Suppressor macrophage (primary cell): ENCODE measurements at places on chromosomes 16 and 17.

- no peak for DNase-seq
Measured at GRCh38 chr17:79947351-79948031, 88.2 kb downstream of the TBC1D16 start.

GRCh38 chr17:80431246-80432195, 16.6 kb downstream of the ENDOV start:
- DNase-seq = no peak

DNA sequence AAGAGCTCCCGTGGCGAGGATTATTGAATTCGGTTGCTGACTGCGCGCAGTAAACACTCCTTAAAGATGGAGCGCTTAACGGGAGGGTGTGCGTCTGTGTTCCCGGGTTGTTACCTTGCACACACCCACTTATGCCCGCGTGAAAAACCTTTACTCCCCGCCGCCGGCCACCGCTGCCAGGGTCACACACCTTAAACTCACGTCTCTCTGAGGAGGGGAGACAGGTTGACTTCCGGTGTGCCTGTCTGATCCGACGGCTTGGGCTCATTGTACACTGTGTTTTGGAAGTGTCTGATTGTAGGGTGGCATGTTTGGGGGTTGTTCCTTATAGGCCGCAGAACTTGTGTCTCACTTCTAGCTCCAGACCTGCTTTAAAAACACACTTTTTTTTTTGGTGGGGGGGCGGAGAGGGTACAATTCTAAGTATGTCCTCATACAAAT, 66.8 kb downstream of the KPNA2 start:
- DNase-seq = peak; percentile 22

- no peak for DNase-seq
Measured at GRCh38 chr17:80761110-80761871, 216.7 kb downstream of the RPTOR start.

DNA sequence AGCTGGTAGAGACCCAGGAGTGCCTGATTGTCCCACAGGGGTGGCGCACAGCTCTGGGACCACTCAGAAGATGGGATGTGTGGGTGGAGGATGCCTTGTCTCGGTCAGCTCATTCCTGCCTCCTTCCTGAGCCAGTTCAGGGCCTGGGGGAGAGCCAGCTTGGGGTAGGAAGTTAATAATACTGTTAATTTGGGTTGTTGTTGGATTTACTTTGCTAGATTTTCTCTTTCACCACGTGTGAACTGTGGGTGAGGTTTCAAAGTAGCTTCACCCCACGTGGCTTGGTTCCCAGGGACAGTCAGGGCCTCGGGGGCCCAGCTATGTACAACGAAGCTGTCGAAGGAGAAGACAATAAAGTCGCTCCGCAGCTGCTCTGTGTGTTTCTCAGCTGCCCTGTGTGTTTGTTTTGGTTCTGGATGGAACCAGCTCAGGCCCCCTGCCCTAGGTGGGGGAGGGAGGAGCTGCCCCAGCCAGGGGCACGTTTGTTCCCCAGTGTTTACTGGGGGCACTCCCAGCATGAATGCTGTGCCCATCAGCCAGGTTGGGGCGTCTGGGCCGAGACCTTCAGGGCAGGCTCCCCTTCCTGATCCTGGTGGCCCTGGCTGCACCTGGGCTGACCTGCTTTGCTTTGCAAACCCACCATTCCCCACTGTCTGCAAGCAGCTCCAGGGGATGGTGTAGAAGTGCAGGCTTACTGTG, 2.3 kb downstream of the NUDT16L1 start:
- no peak for DNase-seq

DNA sequence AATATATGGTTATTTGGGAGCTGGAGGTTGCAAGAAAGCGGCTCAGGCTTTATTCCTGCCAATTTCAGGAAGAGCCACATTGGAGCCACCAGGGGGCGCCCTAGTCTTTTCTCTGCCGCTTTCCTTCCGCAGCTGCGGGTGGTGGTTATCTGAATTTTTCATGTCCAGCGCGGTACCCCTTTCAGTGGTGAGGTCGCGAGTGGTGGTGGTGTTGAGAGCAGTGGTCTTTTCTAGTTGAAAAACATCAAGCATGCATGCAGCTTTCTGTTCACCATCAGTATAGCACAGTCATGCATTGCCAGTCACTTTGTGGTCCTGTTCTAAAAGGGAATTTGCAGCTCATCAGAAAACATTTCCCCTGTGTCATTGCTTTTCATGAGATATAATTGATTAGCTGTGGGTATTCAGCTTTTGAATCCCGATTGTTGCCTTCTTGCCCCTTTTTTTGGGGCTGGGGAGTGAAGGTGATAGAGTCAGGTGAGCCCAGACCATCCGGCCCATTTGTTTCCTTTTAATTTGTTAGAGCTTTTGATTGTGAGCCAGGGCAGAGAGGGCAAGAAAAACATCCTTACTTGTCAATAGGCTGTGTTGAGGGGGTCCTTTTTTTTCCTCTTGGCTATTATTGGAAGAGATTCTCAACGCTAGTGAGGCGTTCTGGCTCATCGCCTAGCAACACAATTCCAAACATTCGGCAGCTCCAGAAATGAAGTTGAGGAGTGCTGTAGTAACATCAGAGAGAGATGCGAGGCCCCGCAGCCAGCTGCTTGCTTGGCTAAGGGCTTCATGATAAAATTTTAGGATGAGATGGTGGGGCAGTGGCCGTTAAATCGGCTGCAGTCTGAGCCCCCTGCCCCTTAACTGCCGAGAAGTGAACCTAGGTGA, 119.0 kb downstream of the SNX29 start:
- DNase-seq = peak; percentile 75

- no peak for DNase-seq
Measured at GRCh38 chr16:2956579-2956956, 7.5 kb upstream of the KREMEN2 start.

- no peak for DNase-seq
Measured at GRCh38 chr16:53515811-53516210, 12.8 kb upstream of the AKTIP start.

DNA sequence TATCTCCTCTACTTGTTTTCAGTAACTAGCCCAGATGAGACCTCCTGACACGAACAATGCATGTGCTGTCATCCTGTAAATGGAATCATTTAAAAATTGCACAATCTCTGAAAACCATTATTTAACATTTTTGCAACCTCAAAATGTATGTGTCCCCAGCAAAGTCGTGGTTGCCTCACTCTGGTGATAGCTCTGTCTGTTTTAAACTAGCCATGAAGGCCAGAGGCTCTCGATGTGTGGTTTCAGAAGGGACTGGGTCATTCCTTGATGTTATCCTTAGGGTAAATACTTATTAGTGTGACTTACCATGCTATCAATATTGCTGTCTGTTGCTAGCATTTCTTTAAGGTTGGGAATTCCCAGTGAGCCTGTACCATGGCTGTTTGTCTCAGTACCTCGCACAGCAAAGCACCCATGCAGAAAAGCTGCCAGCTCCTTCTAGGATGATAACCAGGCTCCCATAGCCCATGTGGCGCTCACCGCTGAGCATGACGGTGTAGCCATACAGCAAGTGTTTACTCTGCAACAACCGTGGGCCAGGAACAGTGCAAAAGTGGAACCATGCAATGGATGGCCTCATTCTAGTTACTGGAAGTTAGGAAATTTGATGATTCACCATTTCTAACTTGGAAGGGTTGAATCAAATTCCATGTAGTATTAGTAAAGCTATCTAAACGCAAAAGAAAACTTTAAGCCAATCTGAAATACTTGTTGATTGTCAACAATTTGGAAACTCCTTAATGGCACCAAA, 2.9 kb upstream of the PGS1 start:
- DNase-seq = peak; percentile 83

- no peak for DNase-seq
Measured at GRCh38 chr17:16052486-16052885, 52.9 kb downstream of the TTC19 start.

DNA sequence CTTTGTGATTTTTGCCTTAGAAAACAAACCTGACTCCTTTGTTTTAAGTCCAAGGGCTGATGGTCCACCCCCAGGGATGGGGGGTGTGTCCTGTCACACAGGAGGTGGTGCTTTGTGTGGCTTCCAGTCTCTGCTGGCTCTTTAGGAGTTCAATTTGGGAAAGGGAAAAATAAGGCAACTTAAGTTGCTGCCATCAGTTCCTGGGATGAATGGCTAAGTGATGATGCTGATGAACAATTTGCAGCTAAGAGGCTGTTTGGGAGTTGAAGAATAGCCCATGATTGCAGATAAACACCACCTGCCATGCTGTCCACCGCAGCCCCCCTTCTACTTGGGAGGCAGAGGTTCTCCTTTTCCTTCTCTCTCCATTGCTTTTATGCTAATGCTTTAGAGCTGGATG, 40.2 kb downstream of the ARL4D start:
- DNase-seq = no peak

GRCh38 chr17:18858567-18859245, 775 bp downstream of the PRPSAP2 start:
- no peak for DNase-seq

DNA sequence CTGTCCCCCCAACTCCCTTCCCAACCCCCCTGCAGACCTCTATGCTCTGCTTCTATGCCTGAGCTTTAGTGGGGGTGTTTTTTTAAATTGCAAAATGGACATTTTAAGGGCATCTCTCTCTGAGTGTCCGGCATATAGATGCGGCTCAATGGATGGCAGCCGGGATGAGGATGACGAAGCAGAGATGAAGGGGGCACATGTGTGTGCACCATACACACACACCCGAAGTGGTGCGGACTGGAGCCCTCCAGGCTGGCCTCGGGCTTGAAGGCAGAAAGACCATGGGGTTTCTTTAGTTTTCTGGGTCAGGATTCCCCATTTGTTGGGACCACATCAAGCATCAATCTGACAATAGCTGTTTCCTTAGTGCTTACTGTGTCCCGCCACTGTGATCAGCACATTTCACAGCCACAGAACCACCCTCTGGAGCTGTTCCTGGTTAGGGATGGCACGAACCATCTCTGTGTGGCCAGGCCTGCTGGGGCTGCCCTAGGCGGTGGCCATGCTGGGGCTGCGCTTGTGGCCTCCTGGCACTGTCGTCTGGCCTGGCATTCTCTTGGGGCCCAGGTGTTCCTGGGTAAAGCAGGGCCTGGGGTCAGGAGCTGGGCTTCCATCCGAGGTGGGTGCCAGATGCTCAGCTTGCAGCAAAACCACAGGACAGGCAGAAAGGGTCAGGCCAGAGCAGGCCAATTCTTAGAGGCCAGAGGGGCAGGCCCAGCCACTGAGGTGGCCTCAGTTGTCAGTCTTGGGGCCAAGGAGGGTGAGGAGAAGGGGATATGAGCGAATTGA, 49.9 kb downstream of the NT5M start:
- DNase-seq = no peak

DNA sequence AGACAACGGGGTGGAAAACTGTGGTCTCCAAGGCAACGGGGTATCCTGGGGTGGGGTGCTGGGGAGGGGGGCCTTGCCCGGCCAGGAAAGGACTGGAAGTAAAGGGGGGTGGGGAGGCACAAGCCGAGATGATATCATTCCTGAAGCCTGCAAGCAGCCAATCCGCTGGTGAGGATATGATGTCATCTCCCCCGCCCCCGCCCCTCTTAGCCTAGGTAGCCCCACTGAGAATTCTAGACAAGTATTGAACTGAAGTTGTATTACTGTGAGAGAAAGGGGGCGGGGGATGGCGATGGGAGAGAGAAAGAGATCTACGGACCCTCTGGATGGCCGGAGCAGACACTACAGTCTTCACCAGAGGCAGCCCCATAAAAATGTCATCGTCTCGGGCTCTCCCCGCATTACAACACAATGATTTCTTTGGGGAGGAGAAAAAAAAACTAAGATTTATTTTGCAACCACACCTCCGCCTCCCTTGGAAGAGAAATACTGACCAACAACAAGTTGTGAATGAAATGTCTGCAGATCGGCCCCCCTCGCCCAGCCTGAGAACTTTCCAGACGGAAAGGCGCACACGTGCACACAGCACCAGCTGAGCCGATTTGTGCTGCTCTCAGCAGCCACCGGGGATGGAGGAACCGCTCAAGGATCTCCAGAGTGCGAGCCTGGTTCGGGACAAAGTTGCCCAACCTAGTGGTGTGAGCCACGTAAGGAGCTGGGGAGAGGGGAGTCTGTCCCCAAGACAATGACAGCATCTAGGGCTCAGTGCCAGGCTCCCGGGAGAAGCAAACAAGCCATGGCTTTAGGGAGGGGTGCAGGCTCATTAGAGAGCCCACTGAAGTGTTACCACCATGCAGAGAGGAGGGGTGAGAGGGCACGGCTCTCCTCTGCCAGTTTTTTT, 222.1 kb downstream of the SOX9 start:
- DNase-seq = no peak

GRCh38 chr17:50210240-50211225, 9.1 kb upstream of the COL1A1 start:
- no peak for DNase-seq

DNA sequence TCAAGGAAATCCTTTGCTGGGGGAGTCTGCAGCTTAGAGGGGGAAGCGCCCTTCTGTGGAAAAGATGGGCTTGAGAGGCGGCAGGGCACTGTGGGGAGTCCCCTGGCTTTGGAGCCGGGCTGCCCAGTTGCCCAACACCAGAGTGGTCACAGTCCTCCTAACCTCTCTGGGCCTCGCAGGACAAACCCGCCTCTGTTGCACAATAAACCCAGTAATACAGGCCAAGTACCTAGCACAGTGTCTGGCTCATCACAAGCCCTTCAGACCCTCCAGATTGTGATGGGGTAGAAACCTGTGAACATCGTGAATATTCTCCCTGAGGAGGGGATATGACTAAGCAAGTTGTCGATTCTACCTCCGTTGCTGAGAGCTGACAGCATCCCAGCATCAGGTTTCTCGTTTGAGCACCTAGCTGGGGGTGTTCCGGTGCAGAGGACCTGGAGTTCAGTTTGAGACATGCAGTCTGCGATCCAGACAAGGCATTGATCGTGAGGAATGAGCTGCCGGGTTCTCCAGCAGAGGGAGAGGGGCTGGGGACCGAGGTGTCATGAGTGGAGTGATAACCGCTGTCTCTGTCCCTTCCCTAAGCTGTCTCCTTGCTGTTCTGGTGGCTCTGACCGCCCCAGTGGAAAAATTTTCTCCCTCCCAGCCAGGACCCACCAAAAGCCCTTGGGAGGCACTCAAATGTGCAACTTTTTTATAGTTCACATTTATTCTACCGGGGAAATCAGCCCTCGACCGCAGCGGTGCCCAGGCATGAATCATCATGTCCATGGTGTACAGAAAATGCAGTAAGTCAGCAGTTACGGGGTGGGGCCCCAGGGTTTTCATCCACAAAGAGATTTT, 161.9 kb downstream of the WSCD1 start:
- no peak for DNase-seq

- no peak for DNase-seq
Measured at GRCh38 chr16:48629531-48629930, 19.6 kb upstream of the N4BP1 start.

DNA sequence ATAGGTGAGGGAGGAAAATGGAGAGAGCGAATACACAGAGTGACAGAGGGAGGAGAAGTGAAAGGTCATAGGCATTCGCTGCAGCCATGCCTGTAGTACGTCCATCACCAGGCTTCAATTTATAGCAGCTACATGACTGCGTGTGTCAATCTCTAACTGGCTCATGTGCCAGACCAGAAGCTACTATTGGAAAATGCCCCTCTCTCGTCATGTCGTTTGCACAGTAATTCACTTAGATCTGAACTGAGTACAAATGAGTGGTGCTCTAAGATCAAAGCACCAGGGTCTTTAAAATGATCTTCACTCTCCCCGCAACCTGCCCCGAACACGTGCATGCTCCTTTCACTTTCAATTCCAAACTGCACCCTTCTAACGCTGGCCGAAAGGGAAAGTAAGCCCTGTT, 51.3 kb downstream of the ADCY9 start:
- DNase-seq = no peak
